ENCODE measurements at places on chromosomes 12 and 14.

- peak; percentile 87 for DNase-seq
Measured at GRCh38 chr14:72476657-72477499, 417.0 kb downstream of the DPF3 start.

DNA sequence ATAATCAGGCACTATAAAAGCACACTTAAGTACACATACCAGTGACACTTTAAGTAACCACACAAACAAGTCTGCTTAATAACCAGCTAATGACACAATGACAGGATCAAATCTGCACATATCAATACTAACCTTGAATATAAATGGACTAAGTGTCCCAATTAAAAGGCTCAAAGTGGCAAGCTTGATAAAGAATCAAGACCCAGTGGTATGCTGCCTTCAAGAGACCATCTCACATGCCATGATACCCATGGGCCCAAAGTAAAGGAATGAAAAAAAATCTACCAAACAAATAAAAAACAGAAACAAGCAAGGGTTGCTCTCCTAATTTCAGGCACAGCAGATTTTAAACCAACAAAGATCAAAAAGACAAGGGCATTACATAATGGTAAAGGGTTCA lies 470.4 kb downstream of the TRHDE start:
- no peak for DNase-seq

DNA sequence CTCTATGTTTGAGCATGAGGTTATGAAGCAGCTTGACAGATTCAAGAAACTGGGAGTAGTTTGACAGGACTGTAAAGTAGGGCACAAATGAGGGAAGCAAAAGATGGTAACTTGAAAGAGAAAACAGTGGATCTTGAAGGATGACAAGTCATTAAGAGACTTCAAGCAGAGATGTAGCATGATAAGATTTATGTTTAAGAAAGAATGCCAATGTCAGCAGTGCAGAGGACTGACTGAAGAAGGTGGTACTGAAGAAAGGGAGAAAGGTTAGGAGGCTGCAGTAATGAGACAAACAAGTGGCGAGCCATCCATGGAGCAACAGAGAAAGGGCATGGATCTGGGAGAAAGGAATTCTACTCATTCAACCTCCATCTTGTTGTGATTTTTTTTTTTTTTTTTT lies 120.2 kb upstream of the RAP1B start:
- no peak for DNase-seq

GRCh38 chr12:72041811-72042210 lies 103.2 kb downstream of the TPH2 start:
- DNase-seq = no peak

DNA sequence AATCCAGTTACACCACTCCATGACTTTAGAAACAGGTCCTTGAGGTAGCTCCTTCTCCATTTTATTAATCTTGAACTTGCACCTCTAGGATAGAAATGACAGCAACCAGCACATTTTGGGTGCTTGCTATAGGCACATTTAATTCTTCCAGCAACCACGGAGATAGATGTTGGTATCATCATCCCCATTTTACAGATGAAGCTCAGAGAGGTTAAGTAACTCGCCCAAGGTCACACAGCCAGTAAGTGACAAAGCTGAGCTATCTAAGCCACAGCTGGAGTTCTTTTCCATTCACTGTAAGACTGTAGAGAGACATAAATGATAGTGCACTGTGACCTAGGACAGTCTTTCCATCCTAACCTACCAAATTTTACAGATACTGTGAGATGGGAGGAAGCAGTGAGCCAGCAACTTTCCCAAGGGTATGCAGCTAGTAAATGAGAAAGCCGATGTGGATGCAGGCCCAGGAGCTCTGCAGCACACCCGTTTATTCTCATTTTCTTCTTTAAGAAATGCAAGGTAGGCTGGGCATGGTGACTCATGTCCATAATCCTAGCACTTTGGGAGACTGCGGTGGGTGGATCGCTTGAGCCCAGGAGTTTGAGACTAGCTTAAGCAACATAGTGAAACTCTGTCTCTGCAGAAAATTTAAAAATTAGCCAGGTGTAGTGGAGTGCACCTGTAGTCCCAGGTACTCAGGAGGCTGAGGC lies 103.2 kb downstream of the TBX5 start:
- DNase-seq = no peak

GRCh38 chr14:55794655-55795595 lies 214.9 kb downstream of the KTN1 start:
- no peak for DNase-seq

DNA sequence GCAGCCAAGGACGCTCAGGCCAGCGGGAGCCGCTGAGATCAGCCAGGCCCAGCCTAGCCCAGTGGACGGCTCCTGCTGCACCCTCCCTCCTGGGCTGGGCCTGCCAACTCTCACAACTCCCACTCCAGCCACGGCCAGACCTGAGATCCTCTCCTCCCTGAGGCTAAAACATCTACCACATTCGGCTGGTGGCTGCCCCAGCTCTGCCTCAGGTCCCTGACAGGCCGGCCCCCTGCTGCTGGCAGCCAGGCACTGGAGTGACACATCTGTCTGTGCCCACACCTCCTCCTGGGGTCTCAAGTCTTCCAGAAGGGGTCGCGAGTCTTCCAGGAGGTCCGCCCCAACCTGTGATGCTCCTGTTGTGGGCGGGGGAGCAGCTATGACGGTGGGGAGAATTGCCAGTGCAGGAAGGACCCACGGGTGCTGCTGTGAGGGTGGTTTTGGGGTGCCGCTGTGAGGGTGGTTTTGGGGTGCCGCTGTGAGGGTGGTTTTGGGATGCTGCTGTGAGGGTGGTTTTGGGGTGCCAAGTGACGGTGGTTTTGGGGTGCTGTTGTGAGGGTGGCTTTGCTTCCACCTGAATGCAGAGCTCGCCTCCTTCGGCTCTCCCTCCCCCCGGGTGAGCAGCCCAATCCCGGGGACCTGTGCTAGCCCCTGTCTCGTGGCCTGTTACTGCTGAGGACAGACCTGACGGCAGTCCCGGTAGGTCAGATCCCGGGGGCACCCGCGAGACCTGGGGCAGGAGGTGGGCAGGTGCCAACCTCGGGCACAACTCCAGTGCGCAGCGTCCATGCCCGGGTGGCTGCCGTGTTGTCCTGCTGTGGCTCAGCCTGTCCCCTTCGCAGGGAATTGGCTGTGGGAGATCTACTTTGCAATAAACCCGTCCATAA lies 27.5 kb upstream of the C14orf180 start:
- no peak for DNase-seq

DNA sequence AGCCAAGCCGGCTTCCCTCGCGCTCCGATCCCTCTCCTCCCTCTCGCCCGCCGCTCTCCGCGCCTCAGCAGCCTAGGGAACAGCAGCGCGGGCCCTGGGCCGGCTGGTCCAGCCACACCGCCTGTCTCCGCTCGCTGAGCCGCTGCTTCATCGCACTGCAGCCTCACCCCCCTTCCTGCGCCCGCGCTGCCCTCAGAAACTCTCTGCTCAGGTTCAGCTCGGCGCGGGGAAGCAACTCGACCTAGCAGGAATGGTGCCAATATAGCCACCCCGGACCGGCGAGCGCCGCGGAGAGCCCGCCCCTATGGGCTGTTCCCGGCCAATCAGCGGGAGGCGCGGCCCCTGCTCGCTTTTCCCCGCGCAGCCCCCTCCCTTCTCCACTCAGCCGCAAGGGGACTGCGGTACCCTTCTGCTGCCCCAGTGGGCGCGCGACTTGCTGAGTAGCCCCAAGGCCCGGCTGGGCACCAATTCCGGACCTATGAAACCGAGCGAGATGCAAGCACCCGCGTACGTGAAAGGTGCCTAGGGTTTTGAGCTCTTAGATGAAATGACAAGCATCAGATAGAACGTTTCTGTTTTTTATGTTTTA lies at the start of gene ADAMTS20:
TSS of gene ADAMTS20 (minus strand) at position 233 of the 589 bp plus-strand sequence. CDS start 282 bp downstream, outside the sequence.
- no peak for DNase-seq

- no peak for DNase-seq
Measured at GRCh38 chr12:23987046-23987445, 37.6 kb upstream of the SOX5 start.

DNA sequence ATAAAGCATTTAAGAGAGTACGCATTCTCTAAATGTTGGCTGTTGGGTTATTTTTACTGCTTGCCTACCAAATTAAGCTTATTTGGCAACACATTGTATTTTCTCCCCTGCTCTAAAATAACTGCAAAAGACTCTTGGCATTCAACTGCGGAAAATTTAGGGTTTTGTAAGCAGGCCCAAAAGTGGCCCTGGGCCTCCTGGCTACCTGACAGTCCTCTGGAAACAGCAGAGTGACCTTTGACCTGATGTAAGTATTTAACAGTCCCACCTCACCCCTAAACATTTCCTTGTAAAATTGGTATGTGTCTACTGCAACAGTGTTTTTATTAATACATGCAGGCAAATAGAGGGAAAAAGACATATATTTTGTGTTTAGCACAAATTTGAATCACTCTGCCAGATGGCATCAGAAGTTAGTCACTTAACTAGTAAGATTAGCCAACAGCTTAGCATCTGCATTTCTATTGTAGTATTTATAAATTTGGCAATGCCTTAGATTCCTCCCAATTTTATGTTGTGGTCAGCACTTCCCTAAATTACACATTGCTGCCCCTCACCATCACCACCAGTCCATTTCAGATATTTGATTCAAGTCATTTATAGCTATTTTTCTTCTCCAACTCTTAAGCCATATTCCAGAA lies 11.2 kb downstream of the LLPH start:
- DNase-seq = no peak

DNA sequence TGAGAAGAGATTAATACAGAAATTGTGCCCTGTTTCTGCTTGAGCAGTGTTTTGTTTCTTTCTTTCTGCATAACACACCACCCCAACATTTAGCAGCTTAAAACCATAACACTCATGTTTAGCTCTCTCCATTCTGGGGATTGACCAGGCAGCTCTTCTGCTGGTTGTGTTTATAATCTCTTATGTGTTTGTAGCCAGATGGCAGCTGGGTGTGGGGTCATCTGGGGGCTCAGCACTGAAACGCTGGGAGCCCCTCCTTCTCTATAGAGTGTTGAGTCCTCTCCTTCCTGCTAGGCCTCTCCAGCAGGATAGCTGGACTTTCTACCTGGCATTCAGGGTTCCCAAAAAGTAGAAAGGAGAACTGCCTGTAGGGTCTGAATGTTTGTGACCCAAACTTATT lies 270.6 kb downstream of the TTC8 start:
- no peak for DNase-seq

DNA sequence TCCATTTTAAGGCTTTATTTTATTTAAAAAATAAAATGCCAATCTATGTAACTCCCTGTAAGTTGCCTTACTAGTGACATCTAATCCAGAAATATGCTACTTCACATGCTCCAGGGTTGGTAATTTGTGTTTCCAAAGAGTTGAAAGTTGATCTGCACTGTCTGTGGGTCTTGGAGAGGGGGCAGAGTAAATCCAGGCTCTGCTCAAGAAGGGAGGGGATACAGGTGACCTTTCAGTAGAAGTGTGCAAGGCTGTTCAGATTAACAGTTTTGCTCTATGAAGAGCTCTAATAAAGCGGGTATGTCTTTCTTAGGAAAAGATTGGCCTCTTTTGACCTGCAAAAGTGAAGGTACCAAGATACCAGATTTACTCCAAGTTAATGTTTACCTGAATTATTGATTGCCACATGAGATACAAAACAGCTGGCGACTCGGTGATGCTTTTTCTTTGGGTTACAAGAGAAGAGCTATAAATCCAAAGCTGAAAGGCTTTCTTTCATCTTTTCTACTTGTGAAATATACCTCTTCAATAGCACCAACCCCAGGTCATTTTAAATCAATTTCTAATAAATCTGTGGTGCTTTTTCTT lies 75.6 kb upstream of the FLRT2 start:
- no peak for DNase-seq

DNA sequence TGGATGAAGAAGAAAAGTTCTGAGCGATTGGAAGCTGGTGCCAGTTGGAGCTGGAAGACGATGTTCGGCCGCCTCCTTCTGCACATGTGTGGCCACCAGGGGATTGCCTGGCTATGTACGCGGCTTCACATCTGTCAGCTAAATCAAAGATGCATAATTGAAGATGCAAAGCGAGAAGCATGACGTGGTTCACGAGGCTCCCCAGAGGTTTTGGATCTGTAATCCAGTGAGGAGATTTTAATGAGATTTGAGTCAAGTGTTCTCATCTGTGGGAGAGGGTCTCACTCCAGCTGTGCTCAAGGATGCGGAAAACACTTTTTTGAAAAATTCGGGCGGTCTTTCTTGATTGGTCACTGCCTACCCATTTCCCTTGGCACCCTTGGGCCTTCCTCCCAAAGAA lies 94.6 kb downstream of the PAX9 start:
- DNase-seq = no peak

DNA sequence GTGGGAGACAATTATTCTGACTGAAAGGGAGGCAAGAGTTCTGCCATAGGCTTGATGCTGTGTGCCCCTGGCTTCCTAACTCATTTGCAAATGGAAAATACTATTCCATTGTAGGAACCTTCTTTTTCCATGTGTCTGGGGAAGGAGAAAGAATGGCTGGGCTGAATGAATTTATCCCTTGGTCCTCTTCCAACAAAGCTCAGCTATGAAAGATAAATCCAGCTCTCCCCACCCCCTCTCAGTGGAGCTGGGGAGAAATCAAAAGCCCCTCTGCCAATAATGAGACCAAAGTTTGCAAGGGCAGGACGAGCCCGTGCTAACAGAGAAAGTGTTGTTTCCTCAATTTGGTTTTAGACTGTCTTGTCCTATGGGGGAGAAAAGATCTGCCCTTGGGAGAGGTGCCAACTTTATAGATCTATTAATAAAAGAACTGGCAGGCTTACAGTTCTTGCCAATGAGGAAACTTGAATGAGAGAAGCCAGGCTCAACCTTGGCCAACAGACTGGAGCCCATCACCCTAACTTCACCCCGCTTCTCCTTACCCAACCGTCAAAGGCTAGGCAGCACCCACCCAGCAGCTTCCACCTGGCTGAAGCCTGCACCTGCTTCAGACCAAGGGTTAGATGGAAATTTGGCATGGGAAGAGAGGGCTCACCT lies 8.9 kb upstream of the TCL1B start:
- no peak for DNase-seq

DNA sequence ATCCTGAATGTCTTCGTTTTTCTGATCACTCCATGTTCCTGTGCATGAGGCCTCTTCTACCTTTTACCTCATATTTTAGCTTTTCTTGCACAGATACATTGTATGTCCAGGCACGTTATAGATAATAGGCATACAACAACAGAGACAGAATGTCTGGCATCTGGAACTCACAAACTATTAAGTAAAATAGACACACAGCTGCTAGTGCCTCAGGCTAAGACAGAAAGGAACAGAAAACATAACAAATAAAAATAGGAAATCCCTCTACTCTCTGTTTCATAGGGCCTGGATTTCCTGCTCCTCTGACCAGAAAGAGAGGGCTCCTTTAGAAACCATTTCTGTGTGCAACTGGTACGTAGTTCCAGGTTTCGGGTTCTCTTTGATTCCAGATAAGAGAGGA lies 48.6 kb downstream of the ATXN7L3B start:
- no peak for DNase-seq

DNA sequence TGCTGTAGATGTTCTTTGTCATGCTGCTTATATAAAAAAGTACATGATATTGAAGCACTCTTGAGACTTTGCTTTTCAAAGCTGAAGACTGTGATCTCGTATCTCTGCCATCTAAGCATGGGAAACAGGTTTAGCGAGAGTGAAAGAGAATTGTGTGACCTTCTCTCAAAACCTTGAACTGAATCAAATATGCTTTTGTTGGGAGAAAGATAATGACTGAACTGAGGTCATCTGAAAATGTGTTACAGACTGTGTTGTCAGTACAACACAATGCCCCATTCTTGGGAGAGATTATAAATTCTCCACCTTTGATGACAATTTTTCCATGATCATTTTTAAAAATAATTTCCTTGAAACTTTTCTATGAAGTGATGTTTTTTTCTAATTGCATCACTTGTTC lies 272.1 kb upstream of the SEL1L start:
- no peak for DNase-seq

Data from stimulated activated naive CD8-positive, alpha-beta T cell treated with anti-CD3 and anti-CD28 coated beads, Interleukin-15, amount 100 ng/mL, for 72 hours (primary cell).